ENCODE measurements at places on chromosomes 16 and 17.

- DNase-seq, result no peak
Measured at GRCh38 chr17:77070888-77071279, 69.9 kb upstream of the SEC14L1 start.

DNA sequence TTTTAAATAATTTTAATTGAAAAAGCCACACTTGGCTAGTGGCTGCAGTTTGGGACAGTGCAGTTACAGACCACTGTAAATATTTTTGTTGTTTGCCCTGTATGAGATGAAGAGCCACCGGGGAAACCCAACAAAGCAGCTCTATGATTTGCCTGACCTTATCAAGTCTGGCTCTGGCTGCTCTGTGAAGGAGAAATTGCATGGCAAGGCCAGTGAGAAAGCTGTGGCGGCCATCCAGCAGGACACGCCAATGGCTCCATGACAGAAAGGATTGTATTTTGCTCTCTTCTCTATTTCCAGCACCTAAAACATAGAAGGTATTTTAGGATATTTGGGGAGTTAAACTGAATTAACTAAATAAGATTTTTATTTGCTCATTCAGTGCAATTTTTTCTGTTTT lies 330.0 kb upstream of the DYNLRB2 start:
- no peak for DNase-seq

GRCh38 chr17:69978056-69978646 lies 96.9 kb upstream of the KCNJ16 start:
- DNase-seq, result no peak

GRCh38 chr17:21165922-21166594 lies 39.3 kb downstream of the DHRS7B start:
- no peak for DNase-seq

DNA sequence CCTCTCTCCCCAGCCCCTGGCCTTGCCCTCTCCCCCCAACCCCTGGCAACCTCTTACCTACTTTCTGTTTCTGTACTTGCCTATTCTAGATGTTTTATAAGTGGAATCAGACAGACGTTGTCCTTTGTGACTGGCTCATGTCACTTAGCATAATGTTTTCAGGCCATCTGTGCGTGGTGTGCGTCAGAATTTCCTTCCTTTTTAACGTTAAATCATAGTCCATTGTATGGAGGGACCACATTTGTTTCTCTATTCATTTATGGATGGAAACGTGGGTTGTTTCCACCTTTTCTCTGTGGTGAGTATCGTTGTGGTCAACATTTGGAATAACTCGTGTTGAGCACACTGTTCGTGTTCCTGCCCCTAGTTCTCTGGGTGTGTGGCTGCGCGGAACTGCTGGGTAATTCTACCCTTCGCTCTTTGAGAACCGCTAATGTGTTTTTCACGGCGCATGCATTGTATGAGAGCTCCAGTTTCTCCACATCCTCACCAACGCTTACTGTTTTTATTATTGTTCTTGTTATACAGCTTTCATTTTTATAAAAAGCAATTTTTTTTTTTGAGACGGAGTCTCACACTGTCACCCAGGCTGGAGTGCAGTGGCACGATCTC lies 26.3 kb downstream of the ACTG1 start:
- no peak for DNase-seq

- no peak for DNase-seq
Measured at GRCh38 chr17:57601143-57601735, 143.9 kb downstream of the CCDC182 start.

- no peak for DNase-seq
Measured at GRCh38 chr16:55508271-55508921, 476 bp upstream of the LPCAT2 start.

DNA sequence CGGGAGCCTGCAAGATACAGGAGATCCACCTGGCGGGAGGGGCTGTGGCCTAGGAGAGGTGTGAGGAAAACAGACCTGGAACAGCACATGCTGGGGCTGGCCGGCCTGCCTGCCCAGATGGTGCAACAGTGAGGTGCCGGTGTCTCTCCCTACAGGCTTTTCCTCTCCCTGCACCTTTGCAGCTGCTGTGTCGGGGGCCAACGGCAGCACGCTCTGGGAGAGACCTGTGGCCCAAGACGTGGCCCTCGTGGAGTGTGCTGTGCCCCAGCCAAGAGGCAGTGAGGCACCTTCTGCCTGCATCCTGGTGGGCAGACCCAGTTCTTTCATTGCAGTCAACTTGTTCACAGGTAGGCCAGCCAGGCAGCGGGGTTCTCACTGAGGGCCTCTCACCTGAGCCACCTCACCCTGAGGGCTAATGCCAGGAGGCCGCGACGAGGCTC lies 15.9 kb downstream of the RGS11 start:
- DNase-seq, result no peak

GRCh38 chr17:10337976-10338375 lies 34.8 kb downstream of the MYH13 start:
- DNase-seq, result no peak

DNA sequence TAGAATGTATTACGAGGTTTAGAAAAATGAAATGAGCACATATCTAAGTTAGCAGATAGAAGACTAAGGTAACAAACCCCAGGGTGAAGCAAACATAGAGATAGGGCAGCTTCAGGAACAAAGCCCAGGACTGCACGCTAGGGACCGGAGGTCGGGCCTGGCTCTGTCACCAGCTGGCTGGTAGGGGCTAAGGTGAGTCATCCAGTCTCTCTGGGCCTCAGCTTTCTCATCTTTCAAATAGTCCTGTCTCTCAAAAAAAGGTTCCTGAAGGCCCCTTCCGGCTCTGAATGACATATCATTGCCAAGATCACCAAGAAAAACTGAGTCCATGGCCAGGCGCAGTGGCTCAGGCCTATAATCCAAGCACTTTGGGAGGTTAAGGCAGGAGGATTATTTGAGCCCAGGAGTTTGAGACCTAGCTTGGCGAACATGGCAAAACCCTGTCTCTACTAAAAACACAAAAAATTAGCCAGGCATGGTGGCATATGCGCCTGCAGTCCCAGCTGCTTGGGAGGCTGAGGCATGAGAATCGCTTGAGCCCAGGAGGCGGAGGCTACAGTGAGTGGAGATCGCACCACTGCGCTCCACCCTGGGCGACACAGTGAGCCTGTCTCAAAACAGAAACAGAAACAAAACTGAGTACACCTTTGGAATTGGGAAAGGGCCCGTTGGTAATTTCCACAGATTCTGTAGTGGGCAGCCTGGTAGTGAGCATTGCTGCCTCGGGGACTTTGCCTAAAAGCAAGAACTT lies 26.0 kb downstream of the PKD1L3 start:
- no peak for DNase-seq

- DNase-seq, result no peak
Measured at GRCh38 chr16:56932721-56933619, 1.0 kb downstream of the HERPUD1 start.

DNA sequence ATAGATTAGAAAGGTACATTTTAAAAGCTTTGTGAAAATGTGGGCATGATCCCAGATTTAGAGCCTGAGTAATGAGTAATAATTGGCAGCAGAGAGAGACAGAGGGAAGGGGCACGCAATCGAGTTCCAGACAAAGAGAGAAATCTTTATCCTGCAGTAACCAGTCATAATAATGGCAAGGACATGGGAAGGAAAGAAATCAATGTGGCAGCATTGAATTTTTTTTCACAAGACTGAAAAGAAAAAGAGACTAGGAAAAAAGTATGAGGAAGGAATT lies 790.8 kb upstream of the SOX9 start:
- no peak for DNase-seq

DNA sequence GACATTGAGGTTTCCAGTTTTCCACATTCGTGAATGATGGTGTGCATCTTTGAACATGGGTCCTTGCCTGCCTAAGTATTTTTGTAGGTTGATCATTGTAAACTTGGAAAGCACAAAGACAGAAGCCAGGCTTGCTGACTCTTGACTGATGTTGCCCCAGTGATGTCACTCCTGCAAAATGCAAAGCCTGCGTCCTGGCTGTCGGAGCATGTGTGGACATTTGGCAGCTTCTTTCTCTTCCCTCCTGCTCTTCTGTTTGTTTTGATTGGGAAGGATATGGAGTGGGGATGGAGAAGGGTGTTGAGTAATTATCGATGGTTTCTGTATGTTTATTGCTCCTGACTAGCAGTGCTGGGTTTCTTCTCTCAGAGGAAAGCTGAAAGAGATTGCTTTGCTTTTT lies 3.2 kb downstream of the NDE1 start:
- no peak for DNase-seq

DNA sequence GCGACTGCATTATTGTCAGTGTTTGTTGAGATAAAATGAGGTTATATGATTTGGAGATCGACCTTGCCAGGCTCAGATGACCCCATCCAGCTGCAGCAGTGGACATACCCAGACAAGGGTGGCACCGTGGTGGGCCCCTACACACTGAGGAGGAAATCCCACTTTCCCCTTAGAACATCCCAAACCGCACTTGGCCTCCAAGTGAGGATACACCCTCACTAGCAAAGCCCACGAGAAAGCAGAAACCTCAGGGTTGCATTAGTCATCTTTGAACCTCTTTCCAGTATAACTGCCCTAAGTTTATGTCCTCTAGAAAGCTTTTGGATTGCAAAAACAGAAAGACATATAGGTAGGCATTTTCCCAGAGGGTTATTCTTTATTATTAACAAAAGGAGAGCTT lies 101.5 kb downstream of the CLEC16A start:
- DNase-seq, result no peak

GRCh38 chr17:65739034-65739433 lies 177.6 kb upstream of the AXIN2 start:
- no peak for DNase-seq

GRCh38 chr16:77850636-77851333 lies 62.4 kb downstream of the VAT1L start:
- DNase-seq, result no peak

GRCh38 chr17:64016231-64016784 lies 4.1 kb downstream of the ICAM2 start:
- no peak for DNase-seq

DNA sequence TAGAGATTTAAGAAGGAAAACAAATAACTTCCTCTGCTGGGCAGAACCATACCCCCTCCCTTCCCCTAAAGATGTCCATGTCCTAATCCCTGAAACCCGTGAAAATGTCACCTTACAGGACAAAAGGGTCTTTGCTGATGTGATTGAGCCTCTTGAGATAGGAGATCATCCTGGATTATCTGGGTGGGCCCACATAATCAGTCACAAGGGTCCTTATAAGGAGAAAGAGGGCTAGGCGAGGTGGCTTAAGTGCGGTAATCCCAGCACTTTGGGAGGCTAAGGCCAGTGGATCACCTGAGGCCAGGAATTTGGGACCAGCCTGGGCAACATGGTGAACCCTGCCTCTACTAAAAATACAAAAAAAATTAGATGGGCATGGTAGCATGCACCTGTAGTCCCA lies 12.0 kb upstream of the SLC39A11 start:
- DNase-seq, result no peak

GRCh38 chr16:2784358-2785100 lies 2.8 kb downstream of the PRSS33 start:
- DNase-seq, result no peak

GRCh38 chr17:3036800-3037199 lies 26.6 kb downstream of the OR1D5 start:
- DNase-seq, result no peak

DNA sequence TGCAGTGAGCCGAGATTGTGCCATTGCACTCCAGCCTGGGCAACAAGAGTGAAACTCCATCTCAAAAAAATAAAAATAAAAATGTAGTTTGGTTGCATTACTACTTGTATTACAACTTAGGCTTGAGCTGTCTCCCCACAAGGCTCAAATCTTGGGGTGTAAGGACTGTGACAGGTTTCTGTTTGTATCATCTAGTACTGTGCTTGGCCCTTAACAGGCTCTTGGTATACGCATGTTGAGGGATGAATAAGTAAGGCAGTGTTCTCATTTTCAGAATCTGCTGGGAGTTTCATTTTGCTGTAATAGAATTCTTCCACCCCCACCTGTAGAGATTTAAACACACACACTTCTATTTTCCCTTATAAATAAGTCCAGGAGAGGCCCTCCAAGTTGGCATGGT lies 289.4 kb upstream of the EEF2KMT start:
- no peak for DNase-seq

DNA sequence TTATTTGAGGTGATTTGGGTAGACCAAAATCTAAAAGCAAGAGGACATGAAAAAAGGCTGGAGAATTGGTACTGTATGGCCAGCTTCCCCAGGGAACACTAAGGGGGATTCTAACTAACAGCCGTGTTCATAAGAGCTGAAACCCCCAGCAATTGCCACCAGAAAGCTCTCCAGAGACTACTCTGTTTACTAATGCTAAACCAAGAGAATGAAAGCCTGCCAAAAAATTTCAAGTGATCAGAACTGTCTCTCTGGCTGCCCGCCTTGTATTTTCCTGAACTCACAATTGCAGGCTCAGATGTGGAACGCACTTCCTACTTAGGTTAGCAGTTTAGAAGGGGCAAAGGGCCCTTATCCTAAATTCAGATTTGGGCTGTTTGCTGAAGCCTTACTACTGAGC lies 24.1 kb downstream of the MYH10 start:
- no peak for DNase-seq

GRCh38 chr17:40345994-40346764 lies 18.4 kb downstream of the GJD3 start:
- DNase-seq, result no peak

DNA sequence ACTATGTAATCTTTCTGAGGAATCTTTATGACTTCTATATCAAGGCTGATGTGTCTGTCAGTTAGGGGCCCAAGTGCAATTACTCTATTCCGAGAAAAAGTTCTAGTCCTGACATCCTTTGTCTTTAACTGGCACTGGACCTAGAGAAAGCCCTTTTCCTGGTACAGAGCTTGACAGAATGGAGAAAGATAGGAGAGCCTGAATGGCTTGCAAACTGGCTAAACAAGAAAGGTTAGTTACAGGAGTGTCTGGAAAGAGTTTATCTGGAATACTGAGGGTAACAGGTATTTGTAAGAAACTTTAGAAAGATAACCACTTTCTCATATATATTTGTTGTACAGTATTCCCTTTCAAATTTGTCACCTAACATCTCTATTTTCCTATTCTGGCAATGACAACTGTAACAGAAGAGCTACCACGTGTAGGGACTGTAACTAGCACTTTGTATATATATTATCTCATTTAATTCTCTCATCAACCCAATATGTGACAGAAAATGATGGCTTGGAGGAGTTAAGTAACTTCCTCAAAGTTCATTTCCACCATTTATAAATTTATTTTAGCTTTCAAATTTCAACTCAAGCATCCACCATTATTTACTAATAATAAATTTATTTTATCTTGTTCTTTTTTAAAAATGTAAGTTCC lies 97.4 kb upstream of the C17orf78 start:
- DNase-seq, result no peak

DNA sequence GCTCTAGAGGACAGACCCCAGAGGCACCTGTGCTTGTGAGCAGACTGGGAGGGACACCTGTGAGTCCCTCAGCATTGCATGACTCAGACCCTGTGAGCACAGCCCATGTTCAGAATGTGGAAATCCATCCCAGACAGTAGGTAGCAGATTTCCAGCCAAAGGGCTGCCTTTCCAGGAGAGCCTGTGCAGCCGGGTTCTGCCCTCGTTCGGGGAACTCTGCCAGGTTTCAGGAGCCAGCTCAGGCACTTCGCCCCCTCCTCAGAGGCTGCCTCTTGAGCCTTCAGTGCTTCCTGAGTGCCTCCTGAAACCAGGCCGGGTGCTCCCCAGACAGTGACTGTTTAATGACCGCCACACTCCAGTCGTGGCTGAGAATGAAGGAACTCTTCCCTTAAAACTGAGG lies 23.3 kb upstream of the SDR42E2 start:
- no peak for DNase-seq

GRCh38 chr17:40503154-40503553 lies 1.7 kb upstream of the TNS4 start:
- no peak for DNase-seq

GRCh38 chr16:57721356-57722209 lies 14.0 kb upstream of the KATNB1 start:
- DNase-seq, result no peak
